ENCODE measurements at places on chromosomes 3 and 15.

DNA sequence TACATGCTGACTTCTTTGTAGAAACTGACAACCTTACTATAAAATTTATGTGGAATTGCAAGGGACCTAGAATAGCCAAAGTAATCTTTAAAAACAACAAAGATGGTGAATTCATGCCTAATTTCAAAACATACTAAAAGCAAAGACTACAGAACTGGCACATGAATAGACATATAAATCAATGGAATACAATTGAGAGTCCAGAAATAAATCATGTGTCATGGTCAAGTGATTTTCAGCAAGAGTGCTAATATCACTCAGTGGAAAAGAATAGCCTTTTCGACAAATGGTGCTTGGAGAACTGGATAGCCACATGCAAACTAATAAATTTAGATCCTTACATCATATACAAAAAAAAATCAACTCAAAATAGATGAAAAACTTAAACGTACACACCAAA is 8.7 kb downstream of the IMPG2 start:
- no peak for DNase-seq

GRCh38 chr3:179801856-179802255 is 149.0 kb downstream of the USP13 start:
- no peak for DNase-seq

- no peak for DNase-seq
Measured at GRCh38 chr15:58015565-58015964, 49.9 kb downstream of the ALDH1A2 start.

- no peak for DNase-seq
Measured at GRCh38 chr15:30816430-30816829, 87.3 kb upstream of the FAN1 start.

DNA sequence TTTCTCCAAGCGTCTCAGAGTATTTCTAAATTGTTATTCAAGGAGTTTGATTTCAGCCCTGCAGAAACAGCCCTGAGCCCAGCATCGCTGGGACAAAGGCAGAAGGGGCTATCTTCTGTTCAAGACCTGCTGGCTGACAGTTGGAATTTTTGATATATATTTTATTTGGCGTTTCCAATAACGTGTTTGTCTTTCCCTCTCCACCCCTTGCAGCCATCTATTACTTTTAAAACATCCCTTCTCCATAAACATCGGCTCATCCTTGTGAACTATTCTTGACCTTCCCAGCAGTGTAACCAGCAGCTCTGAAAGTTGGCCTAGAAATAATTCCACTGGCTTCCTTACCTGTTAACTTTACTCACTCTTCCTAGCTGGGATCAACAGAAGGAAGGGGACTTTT is 5.5 kb upstream of the MEIS2 start:
- no peak for DNase-seq

DNA sequence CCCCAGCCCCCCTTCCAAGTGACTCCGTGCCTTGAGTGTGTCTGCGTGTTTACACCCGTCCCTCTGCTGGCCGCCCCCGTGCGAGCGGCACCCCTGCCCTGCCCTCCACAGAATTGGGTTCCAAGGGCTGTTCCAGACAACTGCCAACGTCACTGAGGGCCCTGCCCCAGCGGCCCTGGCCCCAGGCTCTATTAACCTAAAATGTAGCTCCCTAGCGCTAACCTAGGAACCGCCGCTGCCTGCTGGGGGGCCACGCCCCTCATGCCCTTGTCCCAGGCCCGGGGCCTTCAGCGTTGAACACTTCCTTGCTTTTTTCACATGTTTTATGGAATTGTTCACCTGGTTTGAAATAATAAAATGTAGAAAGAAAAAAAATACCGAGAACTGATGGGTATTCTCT is 10.0 kb upstream of the SEMA3B start:
- DNase-seq: no peak

DNA sequence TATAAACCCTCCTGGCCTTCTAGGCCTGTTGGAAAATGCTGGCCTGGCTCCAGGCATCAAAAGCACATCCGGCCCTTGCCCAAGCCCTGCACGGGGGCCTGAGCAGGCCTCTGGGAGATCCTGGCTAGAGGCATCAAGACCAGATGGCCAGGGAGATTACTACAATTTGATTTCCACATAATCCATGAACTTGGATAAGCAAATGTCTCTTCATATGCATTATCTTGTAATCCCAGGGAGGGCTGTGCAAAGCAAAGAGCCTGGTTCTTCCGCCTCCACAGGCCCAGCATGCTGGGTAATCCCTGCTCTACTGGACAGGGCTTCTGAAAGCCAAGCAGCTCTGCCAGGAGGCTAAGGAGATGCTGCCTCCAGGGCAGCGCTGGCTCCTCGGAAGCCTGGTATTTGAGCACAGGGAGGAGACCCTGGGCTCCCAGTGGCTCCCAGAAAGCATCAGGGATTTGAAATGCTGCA is 18.2 kb downstream of the MRPL46 start:
- no peak for DNase-seq

DNA sequence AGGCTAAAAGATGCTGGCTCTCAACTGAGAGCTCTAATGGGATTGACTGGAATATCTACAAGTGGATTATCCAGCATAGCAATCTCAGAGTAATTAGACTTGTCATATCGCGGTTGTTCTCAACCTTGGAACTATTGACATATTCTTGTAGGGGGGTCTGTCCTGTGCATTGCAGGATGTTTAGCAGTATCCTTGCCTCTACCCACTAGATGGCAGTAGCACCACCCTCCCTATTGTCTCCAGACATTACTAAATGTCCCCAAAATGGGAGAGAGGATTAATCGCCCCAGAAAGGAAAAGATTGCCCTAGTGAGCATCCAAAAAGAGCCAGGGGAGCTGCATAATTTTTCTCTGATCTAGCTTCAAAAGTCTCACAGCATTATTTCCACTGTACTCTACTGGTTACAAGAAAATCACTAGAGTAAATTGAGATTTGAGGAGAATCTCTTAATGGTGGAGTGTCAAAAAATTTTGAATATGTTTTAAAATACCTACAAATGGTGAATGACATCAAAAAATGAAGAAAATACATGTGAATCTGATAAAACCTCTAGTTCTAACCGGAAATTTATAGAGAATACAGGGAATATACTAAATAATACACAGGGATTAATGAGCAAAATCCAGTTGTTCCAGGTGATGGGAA is 388.2 kb upstream of the AGTR1 start:
- DNase-seq: no peak

DNA sequence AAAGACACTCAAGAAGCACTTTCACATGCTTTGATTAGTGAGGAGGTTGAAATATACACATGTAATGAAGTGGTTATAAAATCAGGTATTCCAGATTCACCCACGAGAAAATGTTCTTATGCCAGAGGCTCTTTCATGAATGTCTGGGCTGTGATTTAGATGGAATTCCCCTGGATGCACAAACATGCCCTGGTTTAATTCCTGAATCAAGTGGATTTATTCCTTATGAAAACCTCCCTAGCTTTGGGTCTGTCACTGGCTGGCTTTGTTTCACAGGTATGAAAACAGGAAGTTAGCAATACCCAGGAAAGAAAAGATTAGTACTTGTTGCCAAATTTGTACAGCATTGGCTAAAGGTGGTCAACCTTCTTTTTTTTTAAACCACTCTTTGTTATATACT is 1123.0 kb downstream of the ROBO1 start:
- no peak for DNase-seq

- DNase-seq: no peak
Measured at GRCh38 chr3:141050576-141051442, at the start of gene SPSB4. TSS of gene SPSB4 (plus strand) at chr3:141051347. CDS start at chr3:141066105, 14,758 bp downstream.

DNA sequence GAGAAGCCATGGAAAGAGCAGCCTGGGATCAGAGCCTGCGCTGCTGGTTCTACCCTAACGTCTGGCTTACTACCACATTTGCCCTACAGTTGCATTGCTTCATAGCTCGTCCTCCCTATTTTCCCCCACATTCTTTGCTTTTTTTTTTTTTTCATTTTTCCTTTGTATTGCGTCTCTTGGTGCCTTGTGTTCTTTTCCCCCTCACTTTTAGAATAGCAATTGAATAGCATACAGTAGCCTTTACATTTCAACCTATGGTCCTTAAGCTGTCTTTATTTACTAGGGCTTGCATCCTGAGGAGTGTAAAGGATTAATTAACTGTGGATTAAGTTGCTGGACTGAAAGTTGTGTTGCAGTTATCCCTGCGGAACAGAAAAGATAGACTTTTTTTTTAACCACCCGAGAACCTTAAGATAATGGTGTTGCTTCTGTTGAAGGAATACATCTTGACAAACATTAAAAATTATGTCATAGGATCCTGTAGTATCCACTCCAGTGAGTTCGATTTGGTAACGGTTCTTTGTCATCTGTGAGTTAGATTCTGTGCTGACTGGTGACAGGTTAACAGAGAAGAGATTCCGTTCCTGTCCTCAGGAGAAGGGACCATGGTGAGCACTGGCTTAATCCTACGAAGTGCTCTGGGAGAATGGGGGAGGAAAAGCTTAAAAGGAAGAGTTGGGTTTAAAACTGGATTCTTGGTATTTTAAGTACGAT is 417.4 kb upstream of the NAALADL2 start:
- DNase-seq: no peak

- DNase-seq: peak; percentile 7
Measured at GRCh38 chr15:62896969-62897486, 145.5 kb upstream of the TPM1 start.

DNA sequence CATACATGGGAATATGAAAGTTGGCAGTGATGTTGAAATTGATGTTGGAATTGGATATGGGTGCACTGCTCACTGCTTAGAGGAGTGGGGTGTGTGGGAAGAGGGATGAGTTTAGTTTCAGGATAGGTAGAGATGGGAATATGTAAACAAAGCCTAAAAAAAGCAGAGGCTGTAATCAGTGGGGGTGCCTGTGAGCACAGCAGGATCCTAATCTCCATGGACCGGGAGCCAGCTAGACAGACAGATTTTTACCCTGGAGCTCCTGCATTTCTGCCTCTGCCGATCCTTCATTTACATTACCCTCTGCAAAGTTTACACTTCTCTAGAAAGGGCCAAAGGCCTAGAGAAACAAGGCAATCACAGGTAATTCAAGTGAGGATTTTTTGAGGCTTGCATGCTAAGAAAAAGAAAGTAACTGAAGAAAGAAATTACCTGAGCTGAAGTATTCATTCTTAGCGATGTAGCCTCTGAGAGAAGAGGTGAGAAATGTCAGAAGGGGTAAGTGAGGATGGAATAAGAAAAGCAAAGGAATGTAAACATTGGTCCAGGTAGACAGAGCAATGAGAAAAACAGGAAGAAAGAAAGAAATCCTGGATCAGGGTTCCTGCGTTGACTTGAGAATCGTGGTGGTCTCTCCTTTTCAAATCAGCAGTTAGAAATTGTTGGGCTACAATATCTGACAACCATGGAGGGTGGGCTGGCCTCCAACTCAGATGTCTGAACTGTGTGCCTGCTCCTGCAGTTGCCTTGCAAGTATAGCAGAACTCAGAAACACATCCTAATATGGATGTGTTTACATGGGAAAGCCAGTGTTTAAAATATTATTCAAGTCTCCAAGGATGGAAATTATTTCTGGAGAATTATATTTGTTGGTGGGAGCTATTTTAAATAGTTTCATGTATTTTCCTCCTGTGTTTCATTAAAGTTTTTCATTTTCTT is 79.8 kb downstream of the CRTC3 start:
- DNase-seq: no peak

GRCh38 chr15:36579792-36580431 is 486 bp downstream of the CDIN1 start:
- no peak for DNase-seq

GRCh38 chr3:50658831-50659230 is 15.9 kb upstream of the DOCK3 start:
- no peak for DNase-seq

GRCh38 chr3:114899186-114899931 is 247.7 kb downstream of the ZBTB20 start:
- DNase-seq: no peak

DNA sequence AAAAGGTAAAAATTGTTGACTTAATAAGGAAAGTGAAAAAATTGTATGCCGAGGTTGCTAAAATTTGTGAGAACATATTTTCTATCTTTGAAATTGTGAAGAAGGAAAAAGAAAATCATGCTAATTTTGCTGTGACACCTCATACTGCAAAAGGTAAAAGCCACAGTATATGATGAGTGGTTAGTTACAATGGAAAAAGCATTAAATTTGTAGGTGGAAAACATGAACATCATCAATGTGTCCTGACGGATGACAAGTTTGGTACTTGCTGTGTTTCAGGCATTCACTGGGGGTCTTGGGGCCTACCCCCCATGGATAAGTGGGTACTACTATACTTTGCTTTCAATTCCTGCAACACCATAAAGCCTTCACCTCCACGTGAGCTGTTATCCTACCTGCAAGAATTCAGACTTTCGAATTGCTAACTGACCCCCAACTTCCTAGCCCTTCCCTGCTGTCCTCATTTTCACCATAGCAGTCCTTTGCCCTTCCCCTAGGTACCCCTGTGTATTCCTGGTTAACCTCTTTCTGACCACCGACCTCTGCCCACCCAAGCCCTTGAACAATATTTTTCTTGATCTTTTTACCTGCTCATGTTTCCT is 62.4 kb downstream of the RAB7A start:
- no peak for DNase-seq

DNA sequence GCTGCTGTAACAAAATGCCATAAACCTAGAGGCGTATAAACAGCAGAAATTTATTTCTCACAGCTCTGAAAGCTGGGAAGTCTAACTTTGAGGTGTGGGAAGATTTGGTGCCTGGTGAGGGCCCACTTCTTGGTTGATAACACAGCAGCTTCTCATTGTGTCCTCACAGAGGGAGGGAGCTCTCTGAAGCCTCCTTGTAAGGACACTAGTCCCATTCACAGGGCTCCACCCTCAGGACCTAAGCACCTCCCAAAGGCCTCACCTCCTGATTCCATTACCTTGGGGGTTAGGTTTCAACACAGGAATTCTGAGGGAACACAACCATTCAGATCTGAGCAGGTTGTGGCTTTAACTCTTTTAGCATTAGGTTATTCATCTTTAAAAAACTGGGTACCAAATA is 380.3 kb upstream of the ATP10A start:
- no peak for DNase-seq

- DNase-seq: no peak
Measured at GRCh38 chr3:152474585-152474984, 205.9 kb downstream of the MBNL1 start.

GRCh38 chr3:171790898-171791691 is 19.2 kb downstream of the PLD1 start:
- no peak for DNase-seq

- DNase-seq: no peak
Measured at GRCh38 chr15:80489030-80489594, 84.9 kb downstream of the ARNT2 start.

GRCh38 chr3:39096775-39097174 is 10.7 kb downstream of the GORASP1 start:
- DNase-seq: no peak

GRCh38 chr15:84598993-84599392 is 1.8 kb upstream of the ZSCAN2 start:
- DNase-seq: no peak

DNA sequence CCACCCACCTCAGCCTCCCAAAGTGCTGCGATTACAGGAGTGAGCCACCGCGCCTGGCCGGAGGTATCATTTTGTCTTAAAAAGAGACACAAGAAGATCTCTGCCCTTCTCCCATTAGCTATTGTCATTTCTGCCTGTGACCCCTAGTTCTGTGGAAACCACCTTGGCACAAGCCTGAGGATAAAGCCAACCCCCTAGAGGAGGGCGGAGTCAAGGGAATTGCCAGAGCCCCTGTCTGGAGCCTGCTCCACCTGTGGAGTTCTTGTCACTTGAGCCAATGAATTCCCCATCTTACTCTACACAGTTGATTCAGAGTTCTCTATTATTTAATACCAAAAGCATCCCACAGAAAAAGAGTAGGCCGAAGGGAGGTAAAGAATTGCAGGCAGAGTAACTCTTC is 34.9 kb upstream of the KLHL6 start:
- no peak for DNase-seq

- no peak for DNase-seq
Measured at GRCh38 chr3:100104817-100105413, 9.4 kb downstream of the FILIP1L start.
